ENCODE measurements at places on chromosomes 2 and 18.

DNA sequence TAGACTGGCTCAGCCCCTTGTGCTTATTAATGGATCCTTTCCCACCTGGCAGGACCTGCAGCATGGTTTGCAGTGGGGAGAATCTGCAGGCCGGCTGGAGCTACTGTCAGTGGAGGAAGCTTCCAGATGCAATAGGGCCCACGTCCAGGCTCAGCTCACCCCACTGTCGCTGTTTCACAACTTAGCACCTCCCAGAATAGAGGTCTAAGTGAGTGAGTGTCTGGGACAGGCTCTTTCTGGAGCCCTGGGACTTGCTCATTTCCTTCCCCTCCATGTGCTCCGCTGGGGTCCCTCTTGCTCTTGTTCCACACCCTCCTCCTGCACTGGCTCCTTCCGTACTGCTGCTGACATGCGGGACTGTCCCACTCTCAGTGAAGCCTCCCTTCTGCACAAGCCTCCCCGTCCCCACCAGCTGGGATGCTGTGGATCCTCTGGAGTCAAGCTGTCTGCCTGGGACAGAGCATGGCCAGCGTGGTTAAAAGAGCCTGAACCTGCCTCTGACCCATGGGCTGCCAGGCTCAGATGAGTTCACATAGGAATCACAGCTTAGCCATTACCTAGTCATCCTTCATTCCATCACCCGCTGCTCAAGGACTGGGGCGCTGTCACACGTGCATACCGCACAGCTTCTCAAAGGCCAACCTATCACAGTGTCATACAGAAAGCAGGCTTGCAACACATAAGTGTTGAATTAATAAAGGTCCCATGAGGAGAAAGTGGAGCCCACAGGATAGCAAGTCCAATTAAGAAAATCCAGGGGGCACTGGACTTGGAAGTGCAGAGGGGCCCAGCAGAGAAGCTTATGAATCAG, 135.9 kb downstream of the ACKR3 start:
- DNase-seq: no peak

- DNase-seq: no peak
Measured at GRCh38 chr2:232228332-232228731, 150.2 kb upstream of the ALPP start.

GRCh38 chr2:127680706-127681287, 5.5 kb upstream of the LIMS2 start:
- no peak for DNase-seq

GRCh38 chr2:176496761-176497160, 227.5 kb downstream of the MTX2 start:
- no peak for DNase-seq

DNA sequence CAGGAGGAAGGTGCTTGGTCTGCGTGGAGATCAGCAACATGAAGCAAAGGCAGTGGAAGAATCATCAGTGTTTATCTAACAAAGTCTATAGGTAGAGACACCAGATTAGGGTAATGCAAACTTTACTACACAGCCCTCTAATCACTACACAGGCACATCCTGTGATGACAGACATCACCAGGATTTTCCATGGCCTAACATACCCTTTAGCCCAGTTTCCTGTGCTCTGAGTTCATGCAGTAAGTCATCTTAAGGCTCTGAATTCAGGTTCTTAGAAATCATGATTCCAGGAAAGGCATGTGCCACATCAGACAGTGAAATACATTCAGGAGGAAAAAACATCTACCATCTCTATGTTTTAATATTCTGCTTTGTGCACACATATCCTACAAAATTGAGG, 708.5 kb upstream of the SLC8A1 start:
- no peak for DNase-seq

DNA sequence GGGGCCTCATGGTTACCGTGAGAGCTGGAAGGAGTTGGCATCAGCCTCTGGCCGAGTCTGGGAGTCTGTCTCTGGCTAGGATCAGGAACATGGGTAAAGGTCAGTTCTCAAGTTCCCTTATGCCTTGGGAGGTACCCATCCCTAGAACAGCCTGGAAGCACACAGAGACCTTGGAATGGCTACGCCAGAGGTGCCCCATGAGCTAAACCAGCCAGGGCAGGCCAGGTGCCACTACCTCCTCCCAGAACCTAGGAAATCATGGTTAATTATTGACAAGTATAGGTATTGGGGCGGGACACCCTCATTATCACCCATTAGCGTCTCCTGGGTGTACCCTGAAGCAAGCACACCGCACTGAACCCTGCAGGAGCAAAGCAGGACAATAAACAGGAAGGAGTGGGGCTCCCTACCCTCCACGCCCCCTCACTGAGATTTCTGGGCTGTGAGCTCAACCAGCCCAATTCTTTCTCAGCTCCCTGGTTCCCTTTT, 3.0 kb upstream of the ASPRV1 start:
- DNase-seq: no peak

DNA sequence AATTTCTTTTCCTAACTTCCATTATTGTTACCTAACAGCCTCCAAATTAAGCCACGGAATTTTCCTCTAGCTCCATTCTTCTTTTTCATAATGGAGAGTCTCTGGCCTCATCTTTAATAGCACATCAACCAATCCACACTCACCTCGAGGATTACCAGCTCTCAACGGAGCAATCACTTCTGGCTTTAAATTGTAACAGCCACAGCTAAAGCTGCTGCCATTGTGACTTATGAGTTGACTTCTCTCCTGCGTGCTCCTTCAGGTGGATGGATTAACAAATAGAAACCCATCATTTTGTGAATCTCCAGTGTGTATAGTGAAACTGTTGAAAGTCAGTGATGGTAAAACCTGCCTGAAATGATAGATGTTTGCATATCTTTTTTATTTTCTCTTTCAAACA, 24.9 kb upstream of the SLC5A7 start:
- no peak for DNase-seq

GRCh38 chr2:142989273-142990204, 112.1 kb downstream of the KYNU start:
- no peak for DNase-seq

DNA sequence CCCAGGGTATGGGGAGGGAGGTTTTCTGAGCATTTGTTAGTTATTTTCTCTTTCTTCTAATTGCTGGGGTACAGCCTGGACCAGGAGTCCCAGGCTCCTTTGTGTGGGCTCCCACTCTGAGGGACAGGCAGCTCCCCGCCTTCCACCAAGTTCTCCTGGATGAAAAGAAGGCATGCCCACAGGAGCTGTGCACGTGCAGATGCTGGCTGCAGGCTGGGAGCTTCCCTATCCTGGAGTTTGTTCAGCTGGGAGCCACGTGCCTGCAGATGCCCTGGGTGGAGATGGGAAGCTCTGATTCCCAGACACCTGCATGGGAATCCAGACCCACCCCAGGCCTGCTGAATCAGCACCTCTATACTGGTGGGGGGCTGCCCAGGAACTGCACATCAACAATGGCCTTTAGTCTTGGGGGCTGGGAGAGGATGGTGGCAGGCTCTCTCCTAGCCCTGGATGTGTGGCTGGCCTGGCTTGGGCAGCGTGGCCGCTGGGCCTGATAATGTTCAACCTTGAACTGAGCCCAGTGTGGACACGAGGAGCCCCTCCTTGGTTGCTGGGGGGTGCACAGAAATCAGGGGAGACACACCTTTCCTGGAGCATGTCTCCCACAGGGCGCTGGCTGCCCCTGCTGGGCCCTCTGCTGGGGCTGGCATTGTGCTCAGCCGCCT, 233.6 kb upstream of the HS6ST1 start:
- no peak for DNase-seq

GRCh38 chr2:186599186-186599778, 9.4 kb downstream of the ITGAV start:
- no peak for DNase-seq

DNA sequence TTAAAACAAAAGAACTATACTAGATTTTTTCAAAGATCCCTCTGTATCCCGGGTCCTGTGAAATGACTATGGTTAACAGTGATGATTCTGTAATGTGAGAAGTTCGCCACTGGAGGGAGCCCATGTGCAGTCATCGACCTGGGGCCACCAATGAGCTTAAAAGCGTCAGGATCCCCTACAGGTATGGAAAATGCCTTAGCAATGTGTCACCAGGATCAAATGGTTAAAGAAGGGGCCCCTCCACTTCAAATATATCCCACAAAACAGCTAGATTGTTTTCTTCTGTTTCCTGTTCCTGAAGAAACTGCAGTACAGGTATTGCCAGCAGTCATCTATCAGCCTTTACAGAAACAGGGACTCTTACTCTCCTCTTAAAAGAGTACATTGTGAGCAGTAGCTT, 15.3 kb downstream of the CHRNA1 start:
- peak; percentile 67 for DNase-seq

DNA sequence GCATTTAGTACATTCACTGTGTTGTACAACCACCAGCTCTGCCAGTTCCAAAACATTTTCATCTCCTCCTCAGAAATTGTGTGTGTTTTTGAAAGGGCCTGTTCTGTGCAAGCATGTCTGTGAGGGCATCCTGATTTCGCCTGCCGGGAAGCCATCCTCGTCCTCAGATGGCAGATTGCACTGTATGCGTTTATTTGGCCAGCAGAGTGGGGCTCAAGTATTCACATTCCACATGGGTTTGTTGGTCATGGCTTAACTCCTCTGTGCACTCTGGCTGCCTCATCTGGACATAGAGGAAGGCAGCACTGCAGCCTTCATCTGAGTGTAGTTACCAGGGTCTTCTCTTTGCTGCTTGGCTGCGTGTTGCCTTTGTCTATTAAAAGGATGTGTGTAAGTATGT, 85.0 kb downstream of the TMEM247 start:
- no peak for DNase-seq

All from stimulated activated CD4-positive, alpha-beta T cell treated with anti-CD3 and anti-CD28 coated beads, TNF-alpha, amount 100 ng/mL, for 24 hours (primary cell).